CD8-positive, alpha-beta T cell (primary cell): ENCODE measurements at places on chromosomes 16 and 17.
A peak's percentile ranks its signal among the peaks of the same experiment; 100 is the strongest.

- DNase-seq, result no peak
These were observed 11.5 kb upstream of the PITPNA start for GRCh38 chr17:1573932-1574696.

- no peak for DNase-seq
These were observed 90.0 kb downstream of the FOXL1 start for GRCh38 chr16:86668136-86668910.

DNA sequence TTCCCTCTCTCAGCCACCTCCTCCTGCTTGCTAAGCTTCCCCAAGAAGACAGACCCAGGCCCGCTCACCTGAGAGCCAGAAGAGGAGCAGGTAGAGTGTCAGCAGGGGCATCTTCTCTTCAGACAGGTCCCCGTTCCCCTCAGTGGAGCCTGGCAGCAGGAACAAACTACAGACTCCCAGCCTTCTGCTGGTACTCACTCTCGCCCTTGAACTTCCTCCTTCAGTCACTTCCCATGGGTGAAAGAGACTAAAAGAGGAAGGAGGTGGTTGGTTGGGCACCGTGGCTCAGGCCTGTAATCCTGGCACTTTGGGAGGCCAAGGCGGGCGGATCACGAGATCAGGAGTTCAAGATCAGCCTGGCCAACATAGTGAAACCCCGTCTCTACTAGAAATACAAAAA, at the start of gene CD300LF:
CD300LF (minus strand) TSS at position 168 of the 400 bp plus-strand sequence; CDS start at position 111, 57 bp downstream.
- DNase-seq, result no peak

- no peak for DNase-seq
These were observed 358.5 kb upstream of the PMFBP1 start for GRCh38 chr16:72530434-72530833.

GRCh38 chr17:49881054-49881402, 33.2 kb upstream of the TAC4 start:
- no peak for DNase-seq

DNA sequence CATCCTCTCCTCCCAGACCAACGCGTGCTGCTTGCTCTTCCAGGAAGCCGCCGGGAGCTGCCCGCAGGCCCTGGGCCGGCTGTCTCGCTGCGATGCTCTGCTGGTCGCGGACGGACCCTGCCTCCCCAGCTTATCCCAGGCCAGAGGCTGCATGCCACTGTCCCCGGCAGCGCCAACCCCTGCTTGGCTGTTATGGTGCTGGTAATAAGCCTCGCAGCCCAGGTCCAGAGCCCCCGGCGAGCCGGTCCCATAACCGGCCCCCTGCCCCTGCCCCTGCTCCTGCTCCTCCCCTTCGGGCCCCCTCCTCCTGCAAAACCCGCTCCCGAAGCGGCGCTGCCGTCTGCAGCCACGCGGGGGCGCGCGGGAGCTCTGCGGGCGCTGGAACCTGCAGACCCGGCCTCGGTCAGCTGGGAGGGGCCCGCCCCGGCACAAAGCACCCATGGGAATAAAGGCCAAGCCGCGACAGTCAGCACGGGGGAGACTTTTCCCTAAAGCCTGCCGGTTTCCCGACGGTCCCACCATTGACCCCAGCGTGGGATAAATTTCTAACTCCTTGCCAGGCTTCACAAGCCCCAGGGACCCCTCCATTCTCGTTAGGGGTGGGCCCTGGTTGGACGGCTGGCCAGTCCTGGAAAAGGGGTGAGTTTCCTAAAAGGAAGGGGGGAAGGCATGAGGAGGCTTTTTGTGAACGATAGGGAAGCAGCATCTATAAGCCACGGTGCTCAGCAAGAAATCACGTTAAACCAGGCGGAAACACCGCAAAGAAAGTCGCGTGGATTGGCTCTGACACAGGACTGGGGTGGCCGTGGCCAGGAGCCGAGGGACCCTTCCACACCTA, 11.2 kb downstream of the ENPP7 start:
- peak; percentile 68 for DNase-seq

DNA sequence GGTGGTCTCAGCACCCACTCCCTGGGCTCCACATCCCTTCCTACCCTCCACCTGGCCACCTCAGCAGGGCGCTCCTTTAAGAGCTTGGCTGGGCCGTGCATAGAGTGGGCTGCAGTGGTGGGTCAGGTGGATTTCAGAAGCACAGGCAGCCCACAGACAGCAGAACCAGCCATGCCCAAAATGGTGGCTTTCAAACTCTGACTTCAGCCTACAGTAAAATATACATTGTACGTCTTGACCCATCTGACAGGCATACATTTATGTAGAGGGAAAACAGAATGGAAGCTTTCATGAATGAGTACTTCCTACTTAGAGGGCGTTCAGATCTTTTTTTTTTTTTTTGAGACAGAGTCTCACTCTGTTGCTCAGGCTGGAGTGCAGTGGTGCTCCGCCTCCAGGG, 26.0 kb upstream of the LASP1NB start:
- no peak for DNase-seq

- DNase-seq, result no peak
These were observed 9.3 kb downstream of the YWHAE start for GRCh38 chr17:1390432-1391367.

DNA sequence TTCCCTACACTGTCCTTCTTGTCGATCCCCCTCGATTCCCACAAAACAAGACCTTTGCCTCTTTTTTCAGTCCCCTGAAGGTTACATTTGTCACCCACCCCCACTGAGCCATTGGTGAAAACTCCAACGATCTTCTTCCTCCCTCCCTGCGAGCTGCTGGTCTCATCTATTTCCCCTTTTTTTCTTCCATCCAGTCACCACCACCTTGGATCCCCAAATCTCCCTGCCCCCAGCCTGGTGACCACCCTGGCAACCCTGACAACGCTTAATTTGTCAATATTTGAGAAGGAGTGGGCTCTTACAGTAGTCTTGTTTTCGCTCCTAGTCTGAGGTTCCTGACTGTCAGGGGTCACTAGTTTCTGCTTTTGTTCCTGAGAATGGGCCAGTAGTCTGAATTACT, 62.9 kb downstream of the SMPD3 start:
- DNase-seq, result no peak

GRCh38 chr17:9195961-9196670, 174.8 kb downstream of the NTN1 start:
- DNase-seq, result no peak

- DNase-seq, result no peak
These were observed 51.4 kb upstream of the TMEM132E start for GRCh38 chr17:34527908-34528470.

DNA sequence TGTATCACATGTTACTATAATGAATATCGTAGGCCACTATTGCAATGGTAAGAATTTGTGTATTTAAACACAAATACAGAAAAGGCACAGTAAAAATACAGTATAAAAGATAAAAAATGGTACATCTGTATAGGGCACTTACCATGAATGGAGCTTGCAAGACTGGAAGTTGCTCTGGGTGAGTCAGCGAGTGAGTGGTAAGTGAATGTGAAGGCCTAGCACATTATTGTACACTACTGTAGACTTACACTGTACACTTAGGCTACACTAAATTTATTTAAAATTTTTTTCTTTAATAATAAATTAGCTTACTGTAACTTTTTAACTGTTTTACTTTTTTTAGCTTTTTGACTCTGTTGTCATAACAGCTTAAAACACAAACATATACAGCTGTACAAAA, 42.5 kb downstream of the AKAP10 start:
- DNase-seq, result no peak

DNA sequence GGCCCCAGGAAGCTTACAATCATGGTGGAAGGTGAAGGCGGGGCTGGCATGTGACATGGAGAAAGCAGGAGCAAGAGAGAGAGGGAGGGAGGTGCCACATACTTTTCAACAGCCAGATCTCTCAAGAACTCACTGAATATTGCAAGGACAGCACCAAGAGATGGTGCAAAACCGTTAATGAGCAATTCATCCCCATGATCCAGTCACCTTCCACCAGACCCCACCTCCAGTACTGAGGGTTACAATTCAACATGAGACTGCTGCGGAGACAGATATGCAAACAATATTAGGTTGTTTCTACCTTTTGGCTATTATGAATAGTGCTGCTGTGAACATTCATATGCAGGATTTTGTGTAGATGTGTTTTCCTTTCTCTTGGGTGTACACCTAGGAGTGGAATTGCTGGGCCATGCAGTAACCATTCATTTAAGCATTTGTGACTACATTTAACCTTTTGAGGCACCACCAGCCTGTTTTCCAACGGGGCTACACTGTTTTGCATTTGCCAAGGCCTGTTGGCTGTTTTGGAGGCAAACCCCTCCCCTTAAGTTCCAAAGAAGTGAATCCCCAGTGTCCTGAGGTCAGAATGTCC, 28.8 kb downstream of the PLCG2 start:
- no peak for DNase-seq

GRCh38 chr17:10216213-10216938, 18.0 kb upstream of the GAS7 start:
- DNase-seq, result no peak

DNA sequence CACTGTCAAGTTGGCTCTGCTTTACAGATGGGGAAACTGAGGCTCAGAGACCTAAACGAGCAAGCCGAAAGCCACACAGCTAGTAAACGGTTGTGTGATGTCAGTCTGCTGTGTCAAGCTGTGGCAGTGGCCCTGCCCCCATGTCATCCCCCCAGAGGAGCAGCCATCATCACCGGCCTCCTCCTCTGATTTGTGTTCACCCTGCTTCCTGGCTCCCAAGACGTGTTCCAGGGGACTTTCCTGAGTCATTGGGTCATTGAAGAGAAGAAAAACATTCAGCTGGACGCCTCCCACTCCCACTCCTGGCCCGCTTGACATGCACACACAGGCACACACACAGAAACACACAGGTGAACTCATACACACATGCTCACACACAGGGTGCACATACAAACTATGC, 54.0 kb upstream of the CIBAR2 start:
- DNase-seq, result peak; percentile 3

DNA sequence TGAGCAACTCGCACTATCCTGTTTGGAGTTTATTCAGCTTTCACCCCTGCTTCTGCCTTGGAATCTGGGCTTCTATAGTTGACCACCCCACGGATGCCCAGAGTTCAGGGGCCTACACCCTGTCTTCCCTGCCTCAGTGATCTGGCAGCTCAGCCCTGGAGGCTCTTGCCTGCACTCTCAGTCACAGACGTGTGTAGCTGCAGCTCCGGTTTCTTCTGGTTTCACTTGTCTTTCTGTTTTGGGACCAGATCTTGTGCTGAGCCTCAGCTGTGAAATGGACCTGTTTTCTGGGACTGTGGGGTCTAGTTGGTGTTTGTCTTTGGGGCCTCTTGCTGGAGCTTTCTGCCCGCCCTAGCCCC, 5.8 kb downstream of the GPT2 start:
- DNase-seq, result no peak

- no peak for DNase-seq
These were observed 6.9 kb downstream of the MYCBPAP start for GRCh38 chr17:50514936-50515702.

- DNase-seq, result no peak
These were observed 17.5 kb upstream of the TNFRSF13B start for GRCh38 chr17:16989230-16989952.

- DNase-seq, result no peak
These were observed 85.9 kb downstream of the TBC1D16 start for GRCh38 chr17:79949656-79950209.

DNA sequence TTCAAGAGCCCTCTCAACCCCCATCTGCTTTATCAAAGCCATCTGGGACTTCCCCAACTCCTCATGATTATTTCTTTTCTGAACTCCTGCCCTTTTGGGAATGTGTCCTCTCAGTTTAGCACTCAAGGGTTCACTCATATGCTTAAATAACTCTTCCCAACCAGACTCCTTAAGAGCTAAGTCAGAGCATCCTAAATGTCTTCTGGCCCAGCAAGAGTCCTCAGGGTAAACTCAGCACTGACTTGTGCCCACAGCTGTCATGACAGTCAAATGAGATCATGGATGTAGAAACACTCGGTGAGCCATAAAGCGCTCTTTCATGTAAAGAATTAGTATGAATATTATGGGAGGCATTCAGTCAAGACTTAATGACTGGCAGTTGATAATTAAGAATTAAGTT, 85.9 kb downstream of the TEX14 start:
- no peak for DNase-seq

- no peak for DNase-seq
These were observed 4.0 kb upstream of the MMP25 start for GRCh38 chr16:3042376-3042775.

- no peak for DNase-seq
These were observed 8.5 kb downstream of the CHD3 start for GRCh38 chr17:7897090-7897489.

DNA sequence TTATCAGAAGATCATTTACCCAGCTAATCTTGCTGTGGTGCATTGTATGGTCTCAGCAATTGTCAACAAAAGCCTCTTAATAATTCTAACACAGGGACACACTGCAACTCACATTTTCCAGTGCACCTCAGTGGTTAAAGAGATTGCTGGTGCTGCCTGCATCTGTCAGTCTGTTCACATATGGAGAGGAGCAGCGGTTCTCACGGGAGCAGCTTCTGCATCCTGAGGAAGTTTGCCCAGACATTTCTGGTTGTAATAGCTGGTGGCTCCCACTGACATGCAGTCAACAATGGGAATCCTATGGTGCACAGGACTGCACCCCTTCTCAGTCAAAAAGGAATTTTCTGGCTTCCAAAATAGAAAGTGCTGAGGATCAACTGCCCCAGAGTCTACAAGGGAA, 7.8 kb downstream of the GGA2 start:
- no peak for DNase-seq

DNA sequence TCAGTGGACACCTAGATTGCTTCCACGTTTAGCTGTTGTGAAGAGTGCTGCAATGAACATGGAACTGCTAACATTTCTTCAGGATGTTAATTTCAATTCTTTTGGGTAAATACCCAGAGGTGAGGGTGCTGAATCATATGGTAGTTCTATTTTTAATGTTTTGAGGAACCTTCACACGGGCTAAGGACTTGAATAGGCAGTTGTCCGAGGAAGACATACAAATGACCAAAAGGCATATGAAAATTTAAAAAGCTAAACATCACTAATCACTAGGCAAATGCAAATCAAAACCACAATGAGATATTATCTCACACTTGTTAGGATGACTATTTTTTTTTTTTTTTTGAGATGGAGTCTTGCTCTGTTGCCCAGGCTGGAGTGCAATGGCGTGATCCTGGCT, 173.3 kb downstream of the PRKCB start:
- DNase-seq, result no peak
